ENCODE measurements at places on chromosomes 1 and 21. TPM values are rescaled to one million over a fixed set of nuclear protein-coding genes. Genes with fewer than 3 reads are reported as not detected.

Gene C1orf141
- not detected for total RNA-seq

Gene CASQ1
- not detected for total RNA-seq

Gene SMIM1
- total RNA-seq: 1.2 TPM

Gene PIGR
- not detected for total RNA-seq

DNA sequence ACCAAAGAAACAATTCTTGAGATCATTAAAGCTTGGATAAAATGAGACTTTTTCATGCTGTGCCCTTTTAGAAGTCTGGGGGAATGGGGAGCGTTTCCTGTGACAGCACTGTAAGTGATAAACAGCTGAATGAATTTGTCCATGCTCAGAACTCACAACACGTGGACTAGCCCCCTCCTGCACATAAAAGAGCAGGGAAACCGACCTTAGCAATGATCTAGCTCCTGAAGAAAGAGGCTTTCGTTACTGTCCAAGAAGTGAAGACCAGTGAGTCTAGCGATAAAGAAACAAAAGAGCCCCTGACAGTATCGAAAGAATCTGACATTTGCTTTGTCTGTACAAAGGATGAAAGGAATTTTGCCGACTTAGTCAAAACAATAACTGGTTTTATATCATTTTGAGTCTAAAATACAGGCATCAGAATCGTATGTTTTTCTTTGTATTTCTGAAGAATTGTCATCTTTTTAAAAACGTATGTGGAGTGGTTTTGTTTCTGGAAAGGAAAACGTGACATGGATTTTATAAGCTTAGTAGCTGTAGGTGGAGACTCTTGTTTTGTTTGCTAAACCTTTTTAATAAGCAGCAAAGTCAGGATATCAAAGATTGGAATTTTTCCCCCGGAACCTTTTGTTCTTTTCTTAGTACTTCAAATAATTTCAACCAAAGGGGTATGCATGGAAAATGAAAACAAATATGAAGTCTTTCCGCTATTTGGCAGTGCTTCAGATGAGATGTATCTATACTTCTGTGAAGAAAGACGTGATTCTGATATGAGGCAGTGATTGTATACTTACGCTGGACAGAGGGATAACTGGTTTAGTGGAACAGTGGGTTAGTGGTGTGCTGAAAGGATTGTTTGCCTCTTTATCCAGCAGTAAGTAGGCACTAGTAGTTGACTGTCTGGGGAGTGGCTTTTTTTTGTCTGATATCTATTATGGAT, 61.0 kb downstream of the MAST2 start:
- no peak for DNase-seq

DNA sequence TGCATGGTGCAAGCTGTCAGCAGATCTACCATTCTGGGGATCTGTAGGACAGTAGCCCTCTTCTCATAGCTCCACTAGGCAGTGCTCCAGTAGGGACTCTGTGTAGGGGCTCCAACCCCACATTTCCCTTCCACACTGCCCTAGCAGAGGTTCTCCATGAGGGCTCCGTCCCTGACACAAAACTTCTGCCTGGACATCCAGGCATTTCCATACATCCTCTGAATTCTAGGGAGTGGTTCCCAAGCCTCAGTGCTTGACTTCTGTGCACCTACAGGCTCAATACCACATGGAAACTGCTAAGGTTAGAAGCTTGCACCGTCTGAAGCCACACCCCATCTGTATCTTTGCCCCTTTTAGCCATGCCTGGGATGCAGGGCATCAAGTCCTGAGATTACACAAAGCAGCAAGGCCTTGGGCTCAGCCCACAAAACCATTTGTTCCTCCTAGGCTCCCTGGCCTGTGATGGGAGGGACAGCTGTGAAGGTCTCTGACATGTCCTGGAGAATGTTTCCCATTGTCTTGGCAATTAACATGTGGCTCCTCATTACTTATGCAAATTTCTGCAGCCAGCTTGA, 117.0 kb upstream of the NFIA start:
- no peak for DNase-seq

DNA sequence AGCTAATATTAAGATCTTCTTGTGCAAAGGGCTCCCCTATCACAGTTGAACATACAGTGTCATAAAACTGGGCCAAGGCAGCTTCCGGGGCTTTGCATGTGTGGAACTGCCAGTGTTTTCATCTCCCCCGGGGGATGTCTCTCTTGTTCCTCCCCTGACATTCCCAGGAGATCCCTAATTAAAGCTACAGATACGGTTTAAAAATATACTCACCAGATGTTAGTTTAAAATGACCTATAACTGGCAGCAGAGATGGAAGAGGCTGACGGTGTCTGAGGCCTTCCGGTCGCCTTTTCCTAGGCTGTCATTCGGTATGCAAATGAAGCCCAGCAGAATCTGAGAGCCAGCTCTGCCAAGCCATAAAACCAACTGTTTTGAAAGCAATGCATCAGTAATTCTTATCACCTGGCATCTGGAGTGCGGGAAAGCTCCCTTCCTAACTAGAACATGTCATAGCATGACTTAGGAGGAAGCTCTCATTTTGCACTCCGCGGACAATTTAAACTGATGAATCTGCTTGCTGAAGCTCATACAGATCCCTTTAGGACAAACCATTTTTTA, 436.5 kb upstream of the VAMP3 start:
- peak; percentile 68 for DNase-seq

DNA sequence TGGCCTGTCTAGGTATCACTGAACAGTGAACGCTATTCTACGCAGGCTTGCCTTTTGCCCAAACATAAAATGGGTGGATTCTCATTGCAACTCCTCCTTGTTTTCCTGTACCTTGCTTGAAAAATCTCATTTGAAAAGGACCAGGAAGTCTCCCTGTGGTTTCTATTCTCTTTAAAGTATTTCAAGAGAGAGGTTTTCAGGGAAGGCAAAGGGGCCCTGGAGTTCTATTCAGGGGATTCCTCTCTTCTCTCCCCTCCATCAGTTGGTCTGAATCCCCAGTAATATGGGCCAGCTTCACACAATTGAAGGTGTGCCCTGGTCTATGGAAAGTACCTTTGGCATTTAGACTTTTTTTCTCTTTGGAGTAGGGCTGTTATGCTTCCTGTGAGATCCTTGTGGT, 311.3 kb downstream of the RGS7 start:
- no peak for DNase-seq

DNA sequence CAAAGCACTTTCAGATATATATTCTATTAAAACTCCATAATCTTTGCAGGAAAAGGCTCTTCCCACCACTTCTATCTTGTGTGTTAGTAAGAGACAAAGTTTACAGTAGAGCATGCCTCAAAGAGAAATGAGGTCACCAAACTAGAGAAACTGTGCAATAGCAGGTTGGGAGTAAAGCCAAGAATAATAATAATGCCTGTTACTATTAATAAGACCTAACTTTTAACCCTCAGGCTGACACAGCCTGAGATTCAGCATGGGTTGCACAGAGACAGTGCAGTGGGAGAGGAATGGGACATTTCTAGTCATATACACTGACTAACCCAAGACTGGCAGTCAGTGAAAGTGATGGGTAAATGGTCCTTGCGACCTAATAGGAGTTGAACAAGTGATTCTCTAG, 320.2 kb upstream of the NFIA start:
- peak; percentile 64 for DNase-seq

Measured in MCF 10A (cell line).